Iris pigment epithelial cell (primary cell): ENCODE measurements at places on chromosomes 13 and 19.

GRCh38 chr13:83798731-83799130, 83.5 kb downstream of the SLITRK1 start:
- peak; percentile 68 for DNase-seq

DNA sequence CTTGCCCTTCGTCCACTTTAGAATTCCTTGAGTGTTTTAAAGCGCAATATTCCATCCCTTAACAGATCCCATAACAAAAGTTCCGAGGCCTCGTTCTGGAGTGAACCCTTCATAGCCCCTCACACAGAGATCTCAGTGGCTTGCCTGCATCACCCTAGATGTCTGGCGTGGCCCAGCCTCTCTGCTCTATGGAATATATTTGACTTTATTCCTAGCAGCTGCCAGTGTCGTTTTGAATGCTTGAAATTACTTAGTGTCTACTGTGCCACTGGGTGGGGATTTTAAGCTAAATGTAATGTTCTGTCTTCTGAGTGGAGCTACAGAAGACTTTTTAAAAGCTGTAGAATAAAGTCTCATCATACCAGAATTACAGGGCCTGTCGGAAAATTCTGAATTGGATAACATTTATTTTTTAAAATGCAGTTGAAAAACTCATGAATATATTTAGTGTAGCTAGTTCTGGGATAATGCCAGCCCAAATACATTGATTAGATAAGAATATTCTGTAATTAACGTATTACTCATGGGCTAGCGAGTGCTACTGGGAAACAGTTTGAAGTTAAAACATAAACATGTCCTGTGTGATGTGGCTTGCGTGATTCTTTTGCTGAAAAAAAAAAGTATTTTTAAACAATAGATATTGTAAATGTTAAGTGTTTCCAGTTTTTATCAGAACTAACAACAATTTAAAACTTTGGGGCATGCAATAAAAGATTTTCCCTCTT, 111.8 kb downstream of the ESD start:
- DNase-seq = no peak

DNA sequence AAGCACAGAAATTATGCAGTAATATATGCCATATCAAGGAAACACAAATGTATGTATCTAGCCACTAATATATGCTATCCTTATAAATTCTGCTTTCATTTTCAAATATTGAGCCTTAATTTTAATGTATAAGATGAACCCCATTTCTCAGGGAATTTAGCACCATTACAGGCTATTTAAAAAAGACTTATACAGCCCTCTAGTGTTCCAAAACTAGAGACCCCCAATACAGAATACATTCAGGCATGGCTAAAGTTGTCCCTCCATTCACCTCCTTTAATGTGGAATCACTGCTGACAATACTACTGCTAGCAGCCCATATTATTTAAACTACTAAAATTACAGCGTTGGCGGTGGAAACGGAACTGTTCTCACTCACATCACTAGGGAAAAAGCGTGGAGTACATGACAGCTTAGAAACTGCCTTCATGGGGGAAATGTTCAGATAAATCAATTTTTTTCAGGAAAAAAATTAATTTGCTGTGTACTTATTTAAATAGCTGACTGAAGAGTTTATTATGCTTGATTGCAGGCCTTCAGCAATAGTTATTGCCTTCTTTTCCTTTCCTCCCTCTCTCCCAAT, 541.0 kb downstream of the PCDH9 start:
- DNase-seq = peak; percentile 7

DNA sequence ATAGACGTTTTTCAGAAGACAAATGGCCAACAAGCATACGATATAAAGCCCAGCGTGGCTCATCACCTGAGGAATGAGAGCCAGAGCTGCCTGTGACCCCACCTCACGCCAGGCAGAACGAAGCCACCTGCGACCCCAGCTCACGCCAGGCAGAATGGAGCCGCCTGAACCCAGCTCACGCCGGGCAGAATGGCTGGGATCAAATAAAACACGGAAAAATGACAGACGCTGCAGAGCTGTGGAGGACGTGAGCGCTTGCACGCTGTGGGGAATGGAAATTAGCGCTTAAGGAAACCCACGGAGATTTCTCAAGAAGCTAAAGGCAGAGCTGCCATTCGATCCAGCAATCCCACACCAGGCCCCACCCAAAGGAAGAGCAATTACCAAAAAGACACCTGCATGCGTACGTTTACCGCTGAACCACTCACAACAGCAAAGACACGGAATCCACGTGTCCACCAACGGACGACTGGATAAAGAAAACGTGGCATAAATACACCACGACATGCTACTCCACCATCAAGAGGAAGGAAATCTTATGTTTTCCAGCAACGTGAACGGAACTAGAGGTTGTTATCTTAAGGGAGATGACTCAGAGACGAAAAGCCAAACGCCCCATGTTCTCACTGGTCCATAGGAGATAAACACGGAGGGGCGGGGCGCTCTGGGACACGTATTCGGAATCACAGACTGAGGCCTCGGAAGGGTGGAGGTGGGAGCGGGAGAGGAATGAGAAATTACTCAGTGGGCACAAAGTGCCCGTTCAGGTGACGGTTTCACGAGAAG, 30.7 kb upstream of the C13orf46 start:
- peak; percentile 92 for DNase-seq

GRCh38 chr19:18319591-18320135, 3.2 kb downstream of the LSM4 start:
- no peak for DNase-seq

GRCh38 chr19:37738371-37738770, 18.8 kb upstream of the ZNF607 start:
- DNase-seq = peak; percentile 15

GRCh38 chr13:24218338-24218737, 57.8 kb downstream of the SPATA13 start:
- DNase-seq = no peak

DNA sequence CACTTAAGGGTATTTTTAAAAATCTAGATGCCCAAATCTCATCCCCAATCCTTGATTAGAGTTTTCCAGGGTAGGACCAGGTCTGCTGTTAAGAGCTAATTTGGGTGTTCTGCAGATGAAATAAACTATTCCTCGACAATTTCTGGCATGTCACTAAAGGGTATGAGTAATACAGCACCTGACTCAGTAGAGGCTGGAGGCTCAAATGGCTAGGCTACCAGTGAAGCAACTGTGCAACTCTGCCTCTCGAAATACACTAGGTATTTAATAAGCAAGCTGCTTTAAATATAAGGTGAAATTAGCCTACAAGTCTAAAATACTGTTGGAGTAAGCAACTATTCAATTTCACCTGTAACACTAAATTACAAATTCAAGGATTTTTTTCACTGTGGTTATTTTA, 1.5 kb downstream of the RNF6 start:
- peak; percentile 85 for DNase-seq

- no peak for DNase-seq
Measured at GRCh38 chr13:71149046-71149445, 718.0 kb downstream of the DACH1 start.

GRCh38 chr13:102769679-102770078, 3.9 kb downstream of the TEX30 start:
- peak; percentile 17 for DNase-seq

DNA sequence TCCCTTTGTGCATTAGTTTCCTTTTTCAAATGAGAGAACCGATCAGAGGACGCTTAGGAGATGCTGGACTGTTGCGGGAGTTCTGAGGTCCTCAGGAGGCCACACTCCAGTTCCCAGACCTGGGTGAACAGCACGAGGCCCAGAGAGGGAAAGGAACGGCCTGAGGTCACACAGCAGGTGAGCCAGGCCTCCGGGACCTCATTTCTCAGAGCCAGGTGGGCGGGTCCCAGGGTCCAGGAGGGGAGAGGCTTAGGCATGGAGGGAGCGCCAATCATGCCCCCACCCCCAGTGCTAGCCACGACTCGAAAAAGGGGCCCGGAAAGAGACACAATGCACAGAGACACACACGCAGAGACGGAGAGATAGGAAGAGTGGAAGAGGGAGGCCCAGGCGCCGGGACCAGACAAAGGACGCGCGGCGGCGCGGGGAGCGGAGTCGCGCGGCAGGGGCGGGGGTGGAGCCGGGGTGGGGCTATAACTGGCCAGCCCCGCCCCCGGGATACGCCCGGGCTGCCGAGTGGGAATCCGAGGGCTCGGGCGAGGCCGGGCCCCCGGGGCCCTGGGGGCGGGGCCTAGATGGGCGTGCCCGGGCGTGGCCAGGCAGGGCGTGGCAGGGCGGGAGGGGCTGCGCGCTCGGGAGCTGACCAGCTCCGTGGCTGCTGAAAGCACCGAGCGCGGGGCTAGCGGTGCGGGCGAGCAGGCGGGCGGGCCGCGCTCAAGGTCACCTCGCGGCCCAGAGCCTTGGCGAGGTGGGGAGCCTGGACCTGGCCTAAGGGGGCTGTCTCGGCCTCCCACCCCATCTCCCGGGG, 1.6 kb downstream of the ELAVL3 start:
- DNase-seq = peak; percentile 31

DNA sequence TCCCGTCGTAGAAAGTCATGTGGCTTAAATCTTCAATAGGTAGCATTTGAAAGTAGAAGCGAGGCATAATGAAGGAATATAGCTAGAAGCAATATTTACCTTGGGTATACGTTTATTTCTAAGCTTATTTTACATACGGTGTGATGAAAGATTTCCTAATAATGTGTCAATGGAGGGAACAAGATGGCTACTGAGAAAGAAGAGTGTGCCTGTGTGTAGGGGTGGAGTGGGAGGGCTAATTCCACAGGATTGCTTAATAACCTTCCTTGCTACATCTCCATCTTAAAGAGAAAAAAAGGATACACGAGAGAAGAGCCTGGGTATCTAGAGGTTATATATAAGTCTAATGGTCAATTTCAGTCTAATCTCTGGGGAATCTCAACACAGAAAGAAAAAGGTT, 2.0 kb downstream of the SPART start:
- peak; percentile 92 for DNase-seq

- DNase-seq = peak; percentile 40
Measured at GRCh38 chr19:35045667-35046300, 4.3 kb downstream of the HPN start.

GRCh38 chr13:78602561-78603239, 652 bp downstream of the POU4F1 start:
- DNase-seq = no peak

- DNase-seq = peak; percentile 99
Measured at GRCh38 chr19:16293118-16294091, 31.2 kb upstream of the KLF2 start.

- DNase-seq = peak; percentile 49
Measured at GRCh38 chr13:44068169-44068568, 188.5 kb downstream of the LACC1 start.

DNA sequence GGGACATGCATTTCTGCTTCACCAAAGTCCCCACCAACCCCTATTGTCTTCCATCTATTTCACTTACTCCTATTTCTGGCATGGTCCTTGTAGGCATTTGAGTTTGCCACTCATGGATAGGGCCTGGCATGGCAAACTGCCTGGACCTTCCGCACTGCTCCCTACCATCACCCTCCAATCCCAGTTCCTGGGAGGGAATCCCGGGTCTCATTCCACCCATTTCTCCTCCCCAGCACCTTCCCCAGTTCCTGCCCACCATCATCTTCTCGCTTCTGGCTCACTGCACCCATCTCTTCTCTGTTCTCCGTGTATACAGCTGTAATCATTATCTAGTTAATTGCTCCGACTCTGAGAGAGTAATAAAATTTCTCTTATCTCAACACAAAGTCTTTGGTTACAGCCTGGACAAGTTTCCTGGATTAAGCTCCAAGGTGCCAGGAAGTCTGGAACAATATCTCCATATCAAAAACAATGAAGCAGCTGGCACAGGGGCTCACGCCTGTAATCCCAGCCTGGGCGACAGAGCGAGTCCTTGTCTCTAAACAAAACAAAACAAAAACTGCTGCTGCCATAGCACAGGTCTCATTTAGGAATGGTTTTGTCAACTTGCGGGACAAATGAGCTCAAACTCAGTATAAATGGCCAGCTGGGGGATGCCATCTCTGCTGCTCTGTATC, 17.0 kb upstream of the COX7A1 start:
- DNase-seq = no peak

GRCh38 chr19:52981329-52981728, 18.6 kb upstream of the ZNF816 start:
- DNase-seq = no peak

DNA sequence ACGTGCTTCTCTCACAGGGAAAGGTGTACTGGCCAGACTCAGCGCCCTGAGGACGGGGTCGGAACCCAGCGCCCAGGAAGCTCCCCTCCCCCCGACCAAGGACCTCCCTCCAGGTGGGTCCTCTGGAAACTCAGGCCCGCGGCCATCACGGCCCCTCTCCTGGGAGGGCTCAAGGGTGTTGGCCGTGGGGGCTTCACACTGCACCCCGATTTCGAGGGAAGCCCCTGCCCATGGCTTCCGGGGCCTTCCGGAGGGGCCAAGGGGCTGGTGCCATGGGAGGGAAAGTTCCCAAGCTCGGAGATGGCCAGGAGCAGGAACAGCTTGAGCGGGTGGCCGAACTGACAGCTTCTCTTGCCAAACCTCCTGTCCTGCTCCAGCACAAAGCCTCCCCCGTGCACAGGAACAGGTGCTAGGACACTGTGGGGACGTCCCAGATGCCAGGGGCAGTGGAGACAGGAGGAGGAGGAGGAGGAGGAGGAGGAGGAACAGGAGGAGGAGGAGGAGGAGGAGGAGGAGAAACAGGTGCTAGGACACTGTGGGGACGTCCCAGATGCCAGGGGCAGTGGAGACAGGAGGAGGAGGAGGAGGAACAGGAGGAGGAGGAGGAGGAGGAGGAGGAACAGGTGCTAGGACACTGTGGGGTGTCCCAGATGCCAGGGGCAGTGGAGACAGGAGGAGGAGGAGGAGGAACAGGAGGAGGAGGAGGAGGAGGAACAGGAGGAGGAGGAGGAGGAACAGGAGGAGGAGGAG, 10.0 kb downstream of the SBNO2 start:
- no peak for DNase-seq
